ENCODE measurements at places on chromosomes 2 and 18.

DNA sequence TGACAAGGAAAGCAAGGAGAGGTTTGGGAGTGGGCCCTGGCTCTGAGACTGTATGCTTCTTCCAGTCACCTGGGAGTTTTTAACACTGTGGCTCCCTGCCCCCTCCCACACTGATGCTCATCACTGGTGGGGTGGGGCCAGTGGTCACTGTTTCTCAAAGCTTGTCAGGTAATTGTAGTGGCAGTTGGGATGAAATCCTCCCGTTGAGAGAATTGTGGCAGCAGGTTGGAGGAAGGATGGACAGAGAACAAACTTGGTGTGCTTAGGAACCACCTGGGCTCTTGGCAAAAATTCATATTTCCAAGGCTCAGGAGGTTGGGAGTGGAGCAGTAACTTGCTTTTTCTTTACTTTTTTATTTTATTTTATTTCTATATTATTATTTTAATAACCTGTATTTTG, 25.1 kb downstream of the DGKD start:
- no peak for DNase-seq

DNA sequence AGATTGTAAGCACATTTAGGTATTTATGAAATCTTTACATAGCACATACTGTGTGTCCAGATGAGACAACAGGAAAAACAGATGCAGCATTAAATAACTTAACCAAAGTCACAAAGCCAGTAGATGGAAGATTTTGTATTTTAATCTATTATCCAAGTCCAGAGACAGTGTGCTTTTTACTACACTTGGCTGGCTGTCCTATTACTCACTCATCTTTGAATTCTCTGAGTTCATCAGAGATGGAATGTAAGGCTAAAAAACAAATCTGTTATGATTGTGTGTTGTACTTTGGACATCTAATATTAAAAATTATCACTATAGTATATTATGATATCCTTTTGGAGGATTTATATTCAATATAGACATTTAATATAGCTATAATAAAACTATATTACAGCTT, 1189.4 kb downstream of the DSC3 start:
- no peak for DNase-seq

DNA sequence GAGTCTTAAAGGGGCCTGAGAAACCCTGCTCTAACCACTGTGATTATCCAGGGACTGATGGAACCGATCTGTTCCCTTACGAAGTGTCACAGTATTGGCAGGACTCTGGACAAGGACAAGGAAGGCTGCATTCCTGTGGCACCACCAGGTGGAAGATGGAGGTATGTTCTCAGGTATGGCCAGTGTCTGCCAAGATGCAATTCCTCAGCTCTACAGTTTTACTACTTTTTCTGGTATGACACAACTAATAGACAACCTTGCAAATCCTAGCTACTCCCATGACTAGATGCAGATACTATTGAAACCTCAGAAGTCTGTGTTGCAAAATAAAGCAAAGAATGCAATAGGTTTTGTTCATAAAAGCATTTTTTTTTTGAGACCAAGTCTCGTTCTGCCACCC, 14.6 kb downstream of the RAB31 start:
- no peak for DNase-seq

- DNase-seq: peak; percentile 48
Observed at GRCh38 chr18:45910405-45911023, 56.6 kb downstream of the EPG5 start.

- DNase-seq: no peak
Observed at GRCh38 chr2:144261966-144262365, 258.0 kb downstream of the ZEB2 start.

- no peak for DNase-seq
Observed at GRCh38 chr18:58843688-58844035, 21.0 kb upstream of the ZNF532 start.

- no peak for DNase-seq
Observed at GRCh38 chr2:8324901-8325300, 357.0 kb upstream of the ID2 start.

DNA sequence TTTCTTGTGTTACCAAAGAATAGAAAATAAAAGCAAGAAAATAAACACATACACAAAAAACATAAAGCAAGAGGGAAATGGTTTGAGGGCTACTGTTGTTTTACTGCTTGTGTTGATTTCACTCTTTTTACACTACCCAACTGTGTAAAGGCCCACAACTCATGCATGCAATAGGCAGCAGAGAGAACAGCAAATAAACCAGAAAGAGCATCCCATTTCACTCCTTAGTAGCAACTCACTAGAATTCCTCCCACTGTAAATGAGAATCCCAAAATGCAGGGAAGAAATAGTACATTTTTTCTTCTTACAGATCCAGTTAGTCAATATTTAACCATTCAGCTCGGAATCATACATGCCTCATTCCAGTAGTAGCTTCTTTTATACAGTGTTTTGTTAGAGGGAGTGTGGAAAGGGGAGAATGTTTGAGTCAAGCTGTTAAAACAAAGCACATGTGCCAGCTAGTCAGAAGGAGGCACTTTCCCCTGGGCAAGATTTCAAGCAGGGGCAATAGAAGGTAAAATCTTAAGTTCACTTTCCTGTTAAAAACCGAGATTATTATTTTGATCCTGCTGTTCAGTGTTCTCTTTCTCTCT, 147.2 kb upstream of the FAM98A start:
- no peak for DNase-seq

DNA sequence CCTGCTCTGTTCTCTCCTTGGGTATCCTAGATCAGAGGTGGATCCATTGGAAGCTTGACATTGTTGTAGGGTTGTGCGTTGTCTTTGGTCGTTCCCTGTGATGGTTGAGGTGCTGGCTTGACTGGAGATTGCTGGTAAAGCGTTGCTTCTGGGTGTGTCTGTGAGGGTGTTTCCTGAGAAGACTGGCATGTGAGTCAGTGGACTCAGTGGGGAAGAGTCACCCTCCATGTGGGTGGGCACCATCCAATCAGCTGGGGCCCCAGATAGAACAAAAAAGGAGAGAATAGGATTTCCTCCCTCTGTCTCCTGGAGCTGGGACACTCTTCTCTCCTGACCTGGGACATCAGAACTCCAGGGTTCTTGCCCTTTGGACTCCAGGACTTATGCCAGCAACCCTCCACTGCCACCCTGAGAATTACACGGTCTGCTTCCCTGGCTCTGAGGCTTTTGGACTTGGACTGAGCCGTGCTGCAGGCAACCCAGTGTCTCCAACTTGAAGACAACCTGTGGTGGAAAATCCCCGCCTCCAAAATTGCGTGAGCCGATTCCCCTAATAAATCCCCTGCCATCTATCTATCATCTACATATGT, 14.8 kb upstream of the REEP1 start:
- no peak for DNase-seq

Measured in stimulated activated CD4-positive, alpha-beta T cell treated with anti-CD3 and anti-CD28 coated beads, TNF-alpha, amount 100 ng/mL, for 1 hour (primary cell).